ENCODE measurements at places on chromosomes 2 and 18. TPM values are rescaled to one million over a fixed set of nuclear protein-coding genes. Genes with fewer than 3 reads are reported as not detected.

Gene C2orf66
- total RNA-seq: 0.05 TPM

Gene CSRNP3
- not detected for total RNA-seq

Gene ANKRD23
- 2.5 TPM for total RNA-seq

Gene MAB21L4
- total RNA-seq: 0.42 TPM

Gene FLACC1
- 0.75 TPM for total RNA-seq

Gene SIX2
- total RNA-seq: 3.6 TPM

Gene ANKRD62
- total RNA-seq: not detected

Gene SERPINE2
- 66.7 TPM for total RNA-seq

Gene NEURL3
- total RNA-seq: not detected

DNA sequence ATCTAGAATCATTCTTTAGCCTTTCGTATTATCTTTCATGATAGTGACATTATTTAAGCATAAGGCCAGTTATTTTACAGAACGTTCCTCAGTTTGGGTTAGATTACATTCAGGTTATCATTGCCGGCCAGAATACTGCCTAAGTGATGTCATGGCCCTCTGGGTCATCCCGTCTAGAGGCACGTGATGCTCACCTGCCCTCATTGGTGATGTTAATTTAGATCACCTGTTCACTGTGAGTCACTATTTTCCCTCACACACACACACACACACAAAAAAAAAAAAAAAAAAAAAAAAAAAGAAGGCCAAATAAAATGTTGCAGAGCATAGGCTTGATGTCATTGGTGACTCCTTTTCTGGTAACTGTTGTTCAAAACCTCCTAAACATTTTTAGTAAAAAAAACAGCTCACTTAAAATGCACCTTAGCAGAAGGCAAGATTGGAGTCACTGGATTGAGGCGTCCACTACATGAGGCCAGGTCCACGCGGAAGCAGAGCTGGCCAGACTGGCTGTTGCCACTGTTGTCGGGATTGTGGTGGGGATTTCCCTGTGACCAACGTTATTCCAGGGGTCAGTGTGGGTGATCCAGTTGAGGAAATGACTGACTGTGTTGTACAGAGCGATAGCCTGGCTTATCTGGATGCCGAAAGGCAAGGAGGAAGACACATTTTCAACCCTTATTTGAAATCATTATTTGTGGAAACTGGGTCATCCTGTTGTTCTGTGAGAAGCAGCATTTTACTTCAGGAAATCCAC lies 52.1 kb upstream of the CNGA3 start:
- DNase-seq: no peak

- no peak for DNase-seq
Observed at GRCh38 chr2:234404957-234405356, 91.9 kb downstream of the ARL4C start.

GRCh38 chr2:98739020-98739419 lies 8.1 kb upstream of the MGAT4A start:
- no peak for DNase-seq

GRCh38 chr2:51220606-51221005 lies 188.7 kb upstream of the NRXN1 start:
- no peak for DNase-seq

- DNase-seq: no peak
Observed at GRCh38 chr2:171244970-171245782, 84.5 kb upstream of the TLK1 start.

DNA sequence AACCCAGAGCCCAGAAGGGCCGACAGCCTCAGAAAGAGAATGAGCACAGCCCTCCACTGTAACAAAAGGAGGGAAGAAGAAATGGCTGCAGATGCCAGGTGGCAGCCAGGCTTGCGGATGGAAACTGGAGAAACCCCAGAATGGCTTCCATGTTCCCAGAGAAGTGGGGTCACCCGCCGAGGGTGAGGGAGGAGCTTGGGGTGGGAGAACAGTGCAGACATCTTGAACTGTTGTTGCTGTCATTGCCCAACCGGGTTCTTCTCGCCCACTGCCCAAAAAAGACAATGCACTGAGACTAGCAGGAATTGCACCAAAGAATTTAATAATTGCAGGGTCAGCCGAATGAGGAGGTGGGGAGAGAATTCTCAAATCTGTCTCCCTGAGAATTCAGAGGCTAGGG lies 223.2 kb upstream of the RAB6C start:
- no peak for DNase-seq

GRCh38 chr2:26528836-26529235 lies 50.9 kb upstream of the OTOF start:
- no peak for DNase-seq

DNA sequence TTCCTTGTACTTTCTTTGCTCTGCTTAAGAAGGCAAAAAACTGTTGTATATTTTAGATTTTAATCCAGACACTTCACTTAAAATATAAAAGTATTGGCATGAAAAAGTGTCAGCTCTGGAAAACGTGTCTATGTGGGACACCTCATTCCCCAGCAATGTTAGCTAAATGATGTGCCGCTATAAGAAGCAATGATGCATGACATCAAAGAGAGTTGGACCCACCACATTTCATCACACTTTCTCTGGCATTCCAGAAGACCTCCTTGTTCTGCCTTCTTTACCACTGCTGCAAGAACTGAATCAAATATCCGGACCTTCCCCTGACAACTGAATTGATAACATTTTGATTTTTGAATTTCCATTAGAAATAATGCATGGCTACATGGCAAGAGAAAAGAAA lies 242.4 kb upstream of the TANK start:
- DNase-seq: no peak
